ENCODE measurements at places on chromosomes 7 and 10.

- DNase-seq = no peak
Observed at GRCh38 chr7:100089458-100090196, 858 bp downstream of the COPS6 start.

DNA sequence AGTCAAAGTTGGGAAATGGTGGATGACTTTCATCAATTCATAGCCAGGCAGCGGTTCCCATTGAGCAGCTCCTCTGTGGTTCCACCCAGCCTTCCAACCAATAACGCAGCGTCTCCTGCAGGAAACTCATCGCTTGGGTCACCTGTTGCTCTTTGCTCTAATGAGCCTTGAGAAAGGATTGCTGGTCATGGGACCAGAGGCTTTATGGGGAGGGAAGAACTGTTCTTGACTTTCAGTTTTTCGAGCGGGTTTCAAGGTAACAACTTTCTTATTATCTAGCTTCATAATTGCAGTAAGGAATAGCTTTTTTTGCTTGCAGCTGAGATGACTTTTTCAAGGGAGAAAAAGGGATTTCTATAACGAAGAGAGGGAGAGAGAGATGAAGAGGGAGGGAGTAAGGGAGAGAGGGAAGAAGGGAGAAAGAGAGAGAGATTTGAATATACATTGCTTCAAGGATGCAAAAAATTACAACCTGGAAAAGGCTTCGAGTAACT, 405 bp upstream of the ENTPD1 start:
- no peak for DNase-seq

DNA sequence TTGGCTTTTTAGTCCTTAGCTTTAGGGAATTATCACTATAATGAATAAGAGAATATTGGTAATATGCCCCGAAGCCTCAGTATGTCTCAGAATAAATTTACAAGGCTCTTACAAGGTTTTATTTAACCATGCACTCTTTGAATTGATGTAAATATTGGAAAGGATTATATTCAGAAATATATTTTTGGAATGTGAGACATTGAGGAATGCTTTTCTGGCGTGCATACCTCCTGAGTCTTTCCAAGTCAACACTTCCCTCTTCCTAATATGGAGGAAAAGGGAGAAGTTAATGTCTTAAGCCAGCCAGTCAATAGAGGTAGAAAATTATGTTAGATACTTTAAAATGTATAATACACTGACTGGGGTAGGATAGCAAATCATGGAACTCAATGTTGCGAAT, 1.2 kb upstream of the OR2F1 start:
- no peak for DNase-seq

DNA sequence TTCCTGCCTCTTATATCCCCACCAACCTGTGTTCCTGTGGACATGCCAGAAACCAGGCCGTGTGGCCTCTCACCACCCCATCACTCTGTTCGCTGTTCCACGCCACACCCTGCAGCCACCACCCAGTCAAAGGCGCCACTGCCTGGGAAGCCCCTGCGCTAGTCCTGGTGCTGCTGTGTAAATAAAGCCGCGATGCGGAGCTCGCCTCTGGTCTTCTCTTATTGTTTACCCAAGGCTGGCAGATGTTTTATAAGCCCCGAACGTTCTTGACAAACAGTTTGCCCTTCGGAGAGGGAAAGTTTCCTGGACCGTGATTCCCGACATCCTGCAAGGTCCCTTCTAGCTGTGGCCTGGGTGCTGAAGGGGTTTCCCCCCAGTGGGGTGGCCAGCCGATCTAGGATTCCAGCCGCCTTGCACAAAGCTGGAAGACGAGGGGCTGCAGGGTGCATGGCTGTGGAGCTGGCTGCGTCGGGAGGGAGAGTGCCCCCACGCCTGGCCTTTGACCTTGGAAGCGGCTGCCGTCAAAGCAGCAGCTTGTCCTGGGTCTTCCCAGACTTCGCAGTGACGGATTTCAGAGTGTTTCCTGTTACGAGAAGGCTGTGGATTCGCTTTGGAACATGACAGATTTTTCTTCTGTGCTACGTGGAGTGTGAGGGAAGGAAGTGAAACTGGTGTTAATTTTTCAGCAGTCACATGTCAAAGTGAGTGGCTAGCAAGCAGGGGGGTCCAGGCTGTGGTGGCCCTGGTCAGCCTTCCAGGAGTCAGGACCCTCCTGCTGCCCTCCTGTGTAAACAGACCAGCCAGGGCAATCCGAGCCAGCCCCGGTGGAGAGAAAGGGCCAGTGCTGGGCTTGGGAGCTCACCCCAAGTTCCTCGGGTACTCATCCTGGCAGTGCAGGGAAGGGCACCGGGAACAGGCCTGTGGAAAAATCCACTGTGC, 61.6 kb downstream of the LHPP start:
- DNase-seq = no peak

- no peak for DNase-seq
Observed at GRCh38 chr7:112692333-112692732, 97.9 kb downstream of the TMEM168 start.

- DNase-seq = no peak
Observed at GRCh38 chr7:26543340-26543739, 251.7 kb downstream of the SNX10 start.
